Motor neuron (in vitro differentiated cells): ENCODE measurements at places on chromosomes 2 and 18. TPM values are rescaled to one million over a fixed set of nuclear protein-coding genes. Genes with fewer than 3 reads are reported as not detected.

GRCh38 chr2:147763861-147764260, 81.0 kb upstream of the ACVR2A start:
- no peak for ATAC-seq

DNA sequence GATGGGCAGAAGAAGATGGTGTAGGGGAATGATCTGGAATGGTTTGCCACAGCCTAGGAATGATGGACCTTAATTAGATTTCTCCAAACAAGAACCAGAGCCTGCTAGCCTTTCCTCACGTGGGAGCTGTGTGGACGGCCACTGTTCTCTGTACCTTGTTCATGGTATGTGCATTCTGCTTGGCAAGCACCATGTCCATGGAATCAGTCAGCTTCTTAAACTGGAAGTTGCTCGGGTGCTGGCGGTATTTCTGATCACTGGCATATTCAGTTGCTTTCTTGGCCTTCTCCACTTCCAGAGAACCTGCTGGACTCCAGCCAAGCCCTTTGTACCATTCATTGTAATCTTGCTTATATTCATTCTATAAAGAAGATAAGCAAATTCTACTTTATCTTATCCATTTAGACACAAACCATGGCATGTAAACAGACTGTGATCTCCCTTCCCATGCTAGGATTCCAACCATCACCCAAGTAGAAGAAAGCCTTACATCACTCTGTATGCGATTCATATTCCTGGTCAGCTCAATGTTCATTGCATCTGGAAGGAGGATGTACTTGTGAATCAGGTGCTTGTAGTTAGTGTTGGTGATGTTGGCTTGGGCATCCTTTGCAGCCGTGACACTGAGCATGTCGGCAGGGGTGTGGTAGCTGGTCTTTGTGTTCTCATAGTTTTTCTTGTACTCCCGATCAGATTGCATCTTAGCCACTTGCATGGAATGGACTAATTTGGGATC, 78.4 kb downstream of the NEB start:
- no peak for ATAC-seq

DNA sequence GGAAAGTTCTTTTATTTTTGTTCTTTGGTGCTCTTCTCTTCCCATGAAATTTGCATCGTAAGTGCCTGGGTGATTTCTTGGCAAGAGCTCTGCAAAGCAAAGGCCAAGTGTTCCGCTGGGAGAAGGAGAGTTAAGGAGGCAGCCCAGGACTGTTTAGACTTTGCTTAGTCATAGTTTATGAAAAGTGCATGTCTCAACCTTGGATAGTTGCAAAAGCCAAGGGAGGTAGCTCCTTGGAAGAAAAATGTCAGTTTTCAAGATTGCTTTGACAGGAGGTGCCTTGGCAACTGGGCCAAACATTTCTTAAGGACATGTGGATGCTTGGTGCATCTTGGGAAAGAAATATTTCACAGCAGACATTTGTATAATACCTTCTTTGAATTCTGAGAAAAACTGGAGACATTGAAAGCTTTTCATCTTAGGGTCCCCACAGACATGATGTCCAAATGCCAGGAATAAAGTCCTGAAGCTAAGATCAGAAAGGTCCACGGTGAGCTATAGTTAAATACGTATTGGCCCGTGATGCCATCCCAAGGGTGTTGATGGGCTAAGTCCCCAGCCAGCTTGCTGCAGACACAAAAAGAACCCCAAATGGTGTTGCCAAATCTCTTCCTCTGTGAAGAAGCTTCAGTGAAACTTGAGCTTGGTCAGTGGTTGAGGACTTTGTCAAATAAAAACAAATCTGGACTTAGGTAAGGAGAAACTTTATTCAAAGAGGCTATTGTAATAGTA, 96.3 kb upstream of the THUMPD2 start:
- no peak for ATAC-seq

- no peak for ATAC-seq
These were observed 179.4 kb downstream of the TXNL1 start for GRCh38 chr18:56458770-56459712.

GRCh38 chr18:45006934-45007333, 326.2 kb downstream of the SETBP1 start:
- no peak for ATAC-seq

DNA sequence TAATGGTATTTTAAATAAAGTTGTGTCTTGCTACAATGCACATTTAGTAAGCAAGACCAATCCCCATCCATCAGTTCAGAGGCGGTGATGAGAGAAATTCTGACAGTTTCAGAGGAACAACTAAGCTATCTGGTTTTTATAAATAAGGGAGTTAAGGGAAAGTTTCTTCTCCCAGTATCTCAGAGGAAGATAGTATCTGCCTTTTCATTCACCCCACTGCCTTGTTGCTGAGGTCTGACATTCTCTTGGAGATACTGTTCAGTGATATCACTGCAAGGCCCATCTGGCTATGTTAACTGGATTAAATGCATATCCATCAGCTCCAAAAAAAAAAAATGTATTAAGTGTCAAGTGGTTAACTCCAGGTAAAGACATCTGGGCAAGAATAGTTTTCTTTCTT, 47.9 kb downstream of the RBMS1 start:
- no peak for ATAC-seq

- ATAC-seq, result no peak
These were observed 1140.3 kb upstream of the DDX18 start for GRCh38 chr2:116674188-116674587.

DNA sequence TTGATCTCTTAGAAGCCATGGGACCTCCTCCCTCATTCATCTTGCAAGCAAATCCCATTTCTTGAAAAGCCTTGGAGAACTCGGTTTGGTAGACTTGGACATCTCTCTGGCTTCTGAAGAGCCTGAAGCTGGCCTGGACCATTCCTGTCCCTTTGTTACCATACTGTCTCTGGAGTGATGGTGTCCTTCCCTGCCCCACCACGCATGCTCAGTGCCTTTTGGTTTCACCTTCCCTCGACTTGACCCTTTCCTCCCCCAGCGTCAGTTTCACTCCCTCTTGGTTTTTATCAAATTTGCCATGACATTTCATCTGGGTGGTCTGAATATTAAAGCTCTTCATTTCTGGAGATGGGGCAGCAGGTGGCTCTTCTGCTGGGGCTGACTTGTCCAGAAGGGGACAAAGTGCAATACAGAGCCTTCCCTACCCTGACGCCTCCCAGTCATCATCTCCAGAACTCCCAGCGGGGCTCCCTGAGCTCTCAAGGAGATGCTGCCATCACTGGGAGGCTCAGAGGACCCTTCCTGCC, 20.0 kb downstream of the FOSL2 start:
- no peak for ATAC-seq

The G6PC2 gene
- not detected in 2 replicates for total RNA-seq

The PSMA8 gene
- total RNA-seq, result not detected in 2 replicates

The DHX57 gene
- total RNA-seq, result 21.2 and 24.2 TPM in 2 replicates

The MYO7B gene
- 0.68 and 1.1 TPM in 2 replicates for total RNA-seq
